Caki2 (cell line): ENCODE measurements at places on chromosomes 12 and 14. TPM values are rescaled to one million over a fixed set of nuclear protein-coding genes. Genes with fewer than 3 reads are reported as not detected.

SAMD4A gene
- 2.9 and 5.6 TPM in 2 replicates for total RNA-seq

GALNT16 gene
- total RNA-seq = not detected in 2 replicates

PLEKHG7 gene
- total RNA-seq = not detected in 2 replicates

KRT83 gene
- total RNA-seq = not detected in 2 replicates

TAS2R31 gene
- 0.37 TPM in 1 of 2 replicates, not detected in the other for total RNA-seq

HOXC10 gene
- 6.5 and 38.1 TPM in 2 replicates for total RNA-seq

SLCO1B1 gene
- total RNA-seq = not detected in 2 replicates

DHRS2 gene
- total RNA-seq = 0.30 TPM in 1 of 2 replicates, not detected in the other

DNA sequence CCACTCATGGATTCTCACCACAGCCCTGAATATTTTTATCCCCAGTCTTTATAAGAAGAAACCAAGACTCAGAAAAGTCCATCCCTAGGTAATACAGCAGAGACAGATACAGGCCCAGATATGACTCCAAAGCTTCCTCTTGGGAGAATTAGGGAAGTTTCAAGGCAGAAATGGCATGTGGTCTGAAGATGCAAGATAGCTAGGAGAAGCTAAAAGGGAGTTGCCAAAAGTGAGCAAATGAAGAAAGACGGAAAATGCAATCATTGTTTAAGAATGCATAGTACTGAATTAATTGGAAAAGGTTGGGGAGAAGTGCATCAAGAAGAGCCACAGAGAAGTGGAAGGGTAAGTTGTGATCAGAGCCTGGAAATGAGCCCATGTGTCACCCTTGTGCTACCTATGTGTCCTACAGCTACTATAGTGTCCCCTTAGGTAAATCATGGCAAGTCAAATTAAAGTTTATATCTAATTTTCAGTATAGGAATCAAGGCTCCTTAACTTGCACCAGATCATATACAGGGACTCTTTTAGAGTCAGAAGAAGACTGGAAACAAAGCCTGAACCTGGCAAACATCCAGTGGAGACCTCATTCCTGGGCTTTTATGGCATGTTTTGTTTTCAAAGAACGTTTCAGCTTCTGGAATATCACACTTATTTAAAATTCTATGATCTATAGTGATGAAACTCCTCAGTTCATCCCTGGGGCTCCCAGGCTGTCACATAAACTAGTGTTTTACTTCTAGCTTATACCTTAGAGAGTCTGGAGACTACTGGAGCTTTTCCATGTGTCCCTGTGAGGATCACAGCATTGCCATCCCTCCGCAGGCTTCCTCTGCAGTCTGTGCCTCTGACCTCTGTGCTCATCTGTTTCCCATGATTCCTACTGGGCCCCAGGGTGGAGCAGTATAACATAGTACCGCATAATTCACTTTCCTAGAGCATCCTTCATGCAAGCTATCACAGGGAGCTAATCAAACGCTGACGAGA lies 189.0 kb upstream of the CDKN3 start:
- no peak for DNase-seq

DNA sequence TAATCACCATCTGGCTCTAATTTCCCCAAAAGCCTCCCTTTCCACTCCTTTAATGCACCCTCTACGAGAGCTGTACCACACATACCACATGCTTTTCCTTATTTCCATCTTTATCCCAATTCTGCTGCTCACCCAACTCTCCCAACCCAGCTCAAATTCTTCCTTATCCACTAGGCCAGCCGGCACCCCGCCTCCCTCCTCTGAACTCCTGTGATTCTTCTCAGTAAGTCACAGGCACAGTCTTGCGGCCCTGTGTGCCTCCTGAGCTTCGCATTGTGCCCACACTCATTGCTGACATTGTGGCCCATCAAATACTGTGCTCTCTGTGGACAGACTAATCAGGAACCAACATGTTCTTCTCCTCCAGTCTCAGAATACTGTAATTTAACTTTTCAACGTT lies 45.4 kb downstream of the APPL2 start:
- no peak for DNase-seq

GRCh38 chr12:57033431-57033830 lies 16.5 kb downstream of the MYO1A start:
- DNase-seq = no peak

DNA sequence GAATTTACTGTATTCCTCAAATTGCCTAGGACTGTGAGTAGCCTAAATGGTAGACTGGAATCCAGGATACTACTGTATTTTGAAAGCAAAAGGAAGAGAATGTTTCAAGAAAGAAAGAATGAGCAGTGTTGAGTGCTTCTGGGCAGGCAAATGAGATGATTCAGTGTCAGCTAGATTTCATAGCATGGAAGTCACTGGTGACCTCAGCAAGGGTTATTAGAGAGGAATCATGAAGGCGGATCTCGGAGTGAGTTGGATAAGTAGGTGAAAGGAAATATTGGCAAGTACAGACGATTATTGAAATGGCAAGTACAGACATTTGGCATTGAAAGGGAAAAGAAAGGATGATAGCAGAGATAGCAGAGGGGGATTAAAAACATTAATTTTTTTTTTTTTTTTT lies 27.1 kb downstream of the VRK1 start:
- DNase-seq = no peak

DNA sequence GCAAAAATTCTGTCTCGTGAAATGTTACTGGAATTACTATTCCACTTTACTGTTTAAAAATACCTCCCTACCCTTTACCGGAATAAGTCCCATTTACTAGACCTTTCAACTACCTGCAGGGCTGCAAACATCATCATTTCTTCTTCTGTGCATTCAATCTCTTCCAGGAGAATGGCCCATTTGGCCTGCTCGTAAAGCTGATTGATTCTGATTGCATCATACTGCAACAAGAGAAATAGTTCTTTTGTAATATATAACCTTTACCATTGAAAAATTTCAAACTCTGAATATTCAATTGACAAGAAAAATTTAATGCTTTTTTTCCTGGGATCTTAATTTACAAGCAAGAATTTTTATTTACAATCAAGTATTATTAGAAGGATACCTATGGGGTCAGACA lies 72.4 kb downstream of the FERMT2 start:
- no peak for DNase-seq

DNA sequence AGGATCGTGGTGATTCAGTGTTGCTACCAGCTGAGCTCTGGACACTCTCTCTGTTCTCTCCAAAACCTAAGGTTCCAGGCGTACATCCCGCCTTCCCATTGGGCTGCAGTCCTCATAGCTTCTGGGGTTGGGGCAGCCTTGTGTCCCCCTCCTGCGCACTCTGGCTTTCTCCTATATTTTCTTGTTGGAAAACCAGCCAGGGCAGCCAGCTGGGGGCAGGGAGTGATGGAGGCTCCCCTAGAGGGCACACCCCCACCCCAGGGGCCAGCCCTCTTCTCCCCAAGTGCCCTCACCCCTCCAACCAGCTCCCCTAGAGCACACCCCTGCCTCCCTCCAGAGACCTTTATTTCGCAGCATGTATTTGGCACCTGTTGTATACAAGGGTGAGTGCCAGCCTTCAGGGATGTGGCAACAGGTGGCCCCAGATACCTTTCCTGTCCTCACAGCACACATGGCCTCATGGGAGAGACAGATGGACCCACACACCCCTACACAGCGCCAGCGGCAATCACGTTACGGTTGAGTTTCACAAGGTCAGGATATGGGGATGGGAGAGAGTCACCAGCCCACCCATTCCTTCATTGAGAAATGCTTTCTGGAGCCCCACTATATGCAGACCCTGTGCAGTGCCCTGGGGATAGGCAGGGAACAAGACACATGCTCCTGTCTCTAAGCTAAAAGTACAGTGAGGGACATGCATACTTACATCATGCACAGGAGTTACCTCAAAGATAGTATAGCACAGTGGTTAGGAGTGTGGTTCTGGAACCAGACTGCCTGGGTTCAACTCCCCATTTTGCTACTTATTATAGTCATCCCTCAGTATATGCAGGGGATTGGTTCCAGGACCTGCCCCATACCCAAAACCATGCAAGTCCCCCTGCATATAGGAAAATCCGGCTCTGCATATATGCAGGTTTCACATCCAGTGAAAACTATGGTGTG lies 141.1 kb downstream of the PHETA1 start:
- DNase-seq = no peak

DNA sequence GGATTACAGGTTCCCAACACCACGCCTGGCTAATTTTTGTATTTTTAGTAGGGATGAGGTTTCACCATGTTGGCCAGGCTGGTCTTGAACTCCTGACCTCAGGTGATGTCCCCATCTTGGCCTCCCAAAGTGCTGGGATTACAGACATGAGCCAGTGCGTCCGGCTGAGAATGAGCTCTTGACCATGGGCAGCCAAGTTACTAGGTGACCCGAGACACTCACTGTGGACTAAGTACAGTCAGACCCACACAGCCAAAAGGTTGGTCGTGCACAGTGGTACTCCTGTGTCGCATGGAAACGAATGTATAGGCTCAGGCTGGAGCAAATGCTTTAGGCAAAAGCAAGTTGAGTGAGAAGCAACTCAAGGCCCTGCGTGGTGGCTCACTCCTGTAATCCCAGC lies 21.0 kb downstream of the DLK1 start:
- no peak for DNase-seq

DNA sequence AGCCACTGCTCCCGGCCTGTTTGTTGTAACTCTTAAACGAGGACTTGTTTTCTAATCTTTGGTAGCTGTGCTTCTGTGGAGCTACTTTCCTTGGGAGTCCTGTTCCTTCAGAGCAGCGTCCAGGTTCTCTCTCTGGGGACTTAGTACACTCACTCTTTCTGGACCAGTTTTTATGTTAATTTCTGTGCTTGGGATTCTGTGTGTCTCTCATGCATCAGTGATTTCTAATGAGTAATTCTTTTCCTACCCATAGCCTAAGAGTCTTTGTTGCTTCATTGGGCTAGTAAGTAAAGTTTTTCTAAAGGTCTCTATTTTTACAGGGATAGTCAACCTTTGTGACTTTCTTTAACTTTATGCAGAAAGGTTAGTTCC lies 289.3 kb downstream of the FBXL14 start:
- peak; percentile 33 for DNase-seq

GRCh38 chr12:76144245-76144549 lies 59.7 kb upstream of the NAP1L1 start:
- peak; percentile 31 for DNase-seq

- DNase-seq = no peak
Measured at GRCh38 chr14:67547224-67547780, 14.2 kb downstream of the PLEKHH1 start.

DNA sequence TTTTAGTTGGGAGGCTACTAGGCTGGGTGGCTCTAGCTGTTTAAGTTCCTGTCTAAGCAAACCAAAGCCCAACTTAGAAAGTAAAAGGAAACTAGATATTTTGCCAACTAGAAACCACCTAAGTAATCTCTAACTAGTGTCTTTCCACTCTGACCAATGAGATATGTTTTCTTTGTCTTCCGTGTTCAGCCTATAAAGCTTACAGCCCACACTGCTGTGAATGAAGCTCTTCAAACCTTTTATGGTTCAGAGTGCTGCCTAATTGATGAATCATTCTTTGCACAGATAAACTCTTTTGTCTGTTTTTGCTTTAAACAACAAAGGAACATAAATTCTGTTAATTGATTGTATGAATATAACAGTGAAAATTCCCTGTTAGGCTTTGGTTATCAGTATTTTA lies 66.1 kb downstream of the FUT8 start:
- DNase-seq = peak; percentile 69

GRCh38 chr14:29868000-29868399 lies 59.6 kb downstream of the PRKD1 start:
- DNase-seq = no peak

- DNase-seq = no peak
Measured at GRCh38 chr12:32901553-32901952, 5.0 kb upstream of the PKP2 start.

DNA sequence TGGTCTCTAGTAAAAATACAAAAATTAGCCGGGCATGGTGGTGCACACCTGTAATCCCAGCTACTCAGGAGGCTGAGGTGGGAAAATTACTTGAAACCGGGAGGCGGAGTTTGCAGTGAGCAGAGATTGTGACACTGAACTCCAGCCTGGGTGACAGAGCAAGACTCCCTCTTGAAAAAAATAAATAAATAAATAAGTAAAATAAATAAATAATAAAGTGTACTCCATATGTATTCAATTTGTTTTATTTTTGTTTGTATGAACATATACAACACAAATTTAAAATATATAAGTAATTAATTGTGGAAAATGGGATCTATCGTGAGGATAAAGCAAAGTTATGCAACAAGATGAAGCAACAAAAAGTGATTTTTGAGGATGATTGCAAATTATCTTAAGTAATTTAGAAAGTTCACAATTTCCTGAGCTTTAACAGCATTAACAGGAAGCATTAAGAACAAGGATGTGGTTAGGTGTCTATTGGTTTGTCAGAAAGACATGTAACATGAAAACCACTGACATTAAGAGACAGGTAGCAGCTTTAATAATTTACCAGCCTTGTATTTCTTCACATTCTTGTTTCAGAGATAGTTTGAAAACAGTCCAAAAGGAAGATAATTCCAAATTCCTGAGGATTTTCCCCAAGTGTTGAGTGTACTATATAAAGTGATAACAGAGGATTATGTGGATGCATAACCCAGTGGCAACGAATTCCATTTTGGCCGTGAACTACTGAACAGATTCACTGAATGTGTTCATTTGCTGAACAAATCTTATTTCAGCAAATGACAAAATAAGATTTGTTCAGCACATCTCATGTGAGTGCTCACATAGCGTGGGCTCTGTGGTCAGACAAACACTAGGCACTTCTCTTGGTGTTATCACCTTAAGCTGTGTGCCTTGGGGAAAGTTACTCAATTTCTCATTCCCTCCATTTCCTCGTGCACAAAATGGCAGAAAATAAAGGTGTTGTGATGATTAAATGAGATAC lies 68.6 kb upstream of the RESF1 start:
- no peak for DNase-seq

DNA sequence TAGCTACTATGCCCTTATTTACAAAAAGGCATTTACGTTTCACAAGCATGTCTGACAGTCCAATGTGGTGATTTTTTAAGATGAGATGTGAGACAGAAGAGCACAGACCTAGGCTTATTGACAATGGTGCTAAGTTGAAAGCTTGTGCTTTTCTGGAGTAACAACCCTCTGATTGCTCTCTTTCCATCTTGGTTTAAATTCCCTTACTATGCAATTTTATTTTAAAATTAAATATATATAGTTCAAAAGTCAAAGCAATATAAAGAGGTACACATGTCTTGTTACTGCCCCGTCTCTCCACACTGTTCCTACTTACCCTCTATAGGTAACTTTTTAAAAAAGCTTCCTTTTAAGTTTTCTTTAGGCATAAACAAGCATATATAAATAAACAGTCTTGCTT lies 39.4 kb upstream of the BBS10 start:
- DNase-seq = no peak

GRCh38 chr14:76546426-76547221 lies 170.7 kb downstream of the ESRRB start:
- peak; percentile 13 for DNase-seq

GRCh38 chr14:21668377-21668776 lies 5.2 kb downstream of the OR4E1 start:
- peak; percentile 20 for DNase-seq

DNA sequence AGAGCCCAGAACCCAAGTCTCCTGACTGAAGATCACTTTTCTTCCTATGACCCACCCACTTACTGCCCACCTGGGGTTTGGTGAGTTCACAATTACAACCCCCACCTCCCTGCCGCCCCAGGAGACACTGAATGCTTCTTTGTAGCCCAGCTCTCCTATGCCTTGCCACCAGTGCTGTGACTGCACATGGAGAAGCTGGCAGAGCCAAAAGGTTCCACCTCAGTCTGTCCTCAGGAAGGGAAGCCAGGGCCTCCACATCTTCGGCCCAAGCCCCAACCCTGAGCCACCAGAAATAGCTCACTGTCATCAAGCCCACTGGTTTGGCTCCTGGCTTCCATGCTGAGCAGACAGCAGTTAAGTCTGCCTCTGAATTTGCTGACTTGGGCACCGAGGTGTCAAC lies 25.6 kb downstream of the OTUB2 start:
- DNase-seq = no peak

GRCh38 chr14:22657861-22658260 lies 13.7 kb upstream of the OR6J1 start:
- DNase-seq = peak; percentile 33

GRCh38 chr14:70022771-70023445 lies 143.7 kb downstream of the SMOC1 start:
- DNase-seq = no peak
